ENCODE measurements at places on chromosomes 7 and 10.

DNA sequence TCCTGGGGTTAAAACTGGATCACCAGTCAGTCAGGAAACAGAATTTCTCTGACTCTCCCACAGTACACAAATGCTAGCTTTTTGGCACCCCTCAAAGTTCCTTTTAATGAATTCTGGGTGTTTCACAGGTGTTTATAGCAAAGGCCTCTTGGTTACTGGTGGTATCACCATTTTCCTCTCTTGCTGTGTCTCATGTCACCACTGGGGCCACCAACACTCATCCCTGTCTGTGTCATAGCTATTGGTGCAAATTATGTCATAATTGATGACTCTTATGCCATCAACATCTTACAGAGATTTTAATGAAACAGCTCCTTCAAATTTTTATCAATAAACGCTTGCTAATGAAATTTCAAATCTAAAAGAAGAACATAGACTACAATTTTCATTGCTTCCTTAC, 27.7 kb upstream of the OSBPL3 start:
- H3K4me1 ChIP-seq = no peaks in the 10 kb centered on the region
- H3K27ac ChIP-seq = no peak overlapping the region
- H3K27me3 ChIP-seq = no peaks in the 10 kb centered on the region
- no peak for DNase-seq
- H3K4me3 ChIP-seq = no peak overlapping the region

GRCh38 chr7:116777651-116778281, 84.6 kb upstream of the CAPZA2 start:
- no peaks in the 10 kb centered on the region for H3K36me3 ChIP-seq
- H3K27ac ChIP-seq = peak overlapping the region; percentile 31
- peaks cover 43% of the 10 kb centered on the region for H3K4me1 ChIP-seq
- no peak for DNase-seq
- H3K4me3 ChIP-seq = no peak overlapping the region
- H3K27me3 ChIP-seq = no peaks in the 10 kb centered on the region

- H3K27me3 ChIP-seq = no peaks in the 10 kb centered on the region
- no peak overlapping the region for H3K4me3 ChIP-seq
- no peaks in the 10 kb centered on the region for H3K36me3 ChIP-seq
- H3K27ac ChIP-seq = no peak overlapping the region
- DNase-seq = no peak
- no peaks in the 10 kb centered on the region for H3K4me1 ChIP-seq
Observed at GRCh38 chr10:102845352-102845902, 8.2 kb upstream of the CYP17A1 start.

- H3K4me3 ChIP-seq = no peak overlapping the region
- no peak overlapping the region for H3K27ac ChIP-seq
Observed at GRCh38 chr7:144445590-144445989, 42.1 kb upstream of the NOBOX start.

- H3K27me3 ChIP-seq = peaks cover 11% of the 10 kb centered on the region
- H3K4me1 ChIP-seq = no peaks in the 10 kb centered on the region
- H3K4me3 ChIP-seq = no peak overlapping the region
- no peak for DNase-seq
Observed at GRCh38 chr10:69577268-69578232, 4.3 kb upstream of the NEUROG3 start.

GRCh38 chr7:2108071-2108455, 124.7 kb downstream of the MAD1L1 start:
- DNase-seq = no peak
- no peaks in the 10 kb centered on the region for H3K4me1 ChIP-seq
- H3K4me3 ChIP-seq = no peak overlapping the region
- H3K27ac ChIP-seq = no peak overlapping the region
- no peaks in the 10 kb centered on the region for H3K36me3 ChIP-seq

- H3K4me3 ChIP-seq = no peak overlapping the region
- no peaks in the 10 kb centered on the region for H3K27me3 ChIP-seq
- H3K27ac ChIP-seq = no peak overlapping the region
- peaks cover 7% of the 10 kb centered on the region for H3K4me1 ChIP-seq
Observed at GRCh38 chr10:97867220-97867800, 17.7 kb downstream of the GOLGA7B start.

GRCh38 chr10:86668297-86669165, at the start of gene LDB3:
Gene LDB3, plus strand, starts transcription at chr10:86668511. Its CDS starts 181 bp downstream, at chr10:86668692.
- peak; percentile 93 for DNase-seq
- H3K4me1 ChIP-seq = peaks cover 14% of the 10 kb centered on the region
- peak within 1 kb of the TSS; percentile 74 for H3K4me3 ChIP-seq
- H3K27me3 ChIP-seq = no peaks in the 10 kb centered on the region
- H3K27ac ChIP-seq = peak within 1 kb of the TSS; percentile 92

DNA sequence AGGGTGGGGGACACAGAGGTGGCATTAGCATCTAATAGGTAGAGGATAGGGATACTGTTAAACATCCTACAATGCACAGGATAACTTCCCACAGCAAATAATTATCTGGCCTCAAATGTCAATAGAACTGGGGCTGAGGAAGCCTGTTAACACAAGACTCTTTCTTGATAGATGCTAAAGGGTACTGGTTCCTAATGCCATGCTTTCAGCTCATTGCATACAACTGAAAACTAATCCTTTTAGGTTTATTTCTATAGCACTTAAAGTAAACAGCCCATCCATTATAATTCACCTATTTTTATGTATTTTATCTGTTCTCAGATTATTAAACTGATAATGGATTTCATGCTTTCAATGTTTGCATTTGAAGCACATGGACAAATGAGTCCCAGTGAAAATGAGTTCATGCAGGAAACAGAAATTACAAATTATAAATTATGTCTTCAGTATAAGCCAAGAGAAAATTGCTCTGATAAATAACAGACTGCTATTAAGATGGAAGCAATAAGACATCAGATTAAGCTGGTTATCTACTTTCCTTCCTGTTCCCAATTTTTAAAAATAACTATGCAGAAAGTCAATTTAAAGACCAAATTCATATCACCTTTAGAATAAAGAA, 66.4 kb downstream of the AKR1D1 start:
- no peaks in the 10 kb centered on the region for H3K27me3 ChIP-seq
- no peak for DNase-seq
- H3K36me3 ChIP-seq = no peaks in the 10 kb centered on the region
- H3K4me3 ChIP-seq = no peak overlapping the region
- H3K4me1 ChIP-seq = no peaks in the 10 kb centered on the region

- H3K27ac ChIP-seq = no peak overlapping the region
- no peaks in the 10 kb centered on the region for H3K27me3 ChIP-seq
- no peaks in the 10 kb centered on the region for H3K4me1 ChIP-seq
- H3K4me3 ChIP-seq = no peak overlapping the region
Observed at GRCh38 chr10:84429926-84430520, 101.6 kb downstream of the CCSER2 start.

DNA sequence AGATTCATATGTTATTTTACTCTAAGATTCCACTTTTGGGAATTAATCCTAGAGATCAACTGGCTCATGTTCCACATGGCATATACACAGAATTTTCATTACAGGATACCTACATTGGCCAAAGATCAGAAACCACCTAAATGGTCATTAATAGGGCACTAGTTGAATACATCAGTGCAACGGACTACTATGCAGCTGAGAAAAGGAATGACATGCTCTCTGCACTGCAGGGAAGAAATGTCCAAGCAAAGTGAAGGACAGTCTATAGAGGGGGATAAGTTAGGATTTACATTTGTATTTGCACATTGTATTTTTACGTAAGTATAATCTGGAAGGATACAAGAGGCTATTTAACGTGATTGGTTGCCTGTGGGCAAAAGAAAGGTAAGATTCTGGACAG, 67.7 kb upstream of the PRLHR start:
- H3K4me1 ChIP-seq = no peaks in the 10 kb centered on the region
- no peak for DNase-seq
- H3K27ac ChIP-seq = no peak overlapping the region
- H3K4me3 ChIP-seq = no peak overlapping the region
- no peaks in the 10 kb centered on the region for H3K36me3 ChIP-seq

GRCh38 chr10:4068629-4069028, 283.6 kb upstream of the KLF6 start:
- peak overlapping the region; percentile 68 for H3K27ac ChIP-seq
- no peak overlapping the region for H3K4me3 ChIP-seq
- DNase-seq = no peak
- no peaks in the 10 kb centered on the region for H3K27me3 ChIP-seq
- peaks cover 29% of the 10 kb centered on the region for H3K4me1 ChIP-seq
- no peaks in the 10 kb centered on the region for H3K36me3 ChIP-seq

DNA sequence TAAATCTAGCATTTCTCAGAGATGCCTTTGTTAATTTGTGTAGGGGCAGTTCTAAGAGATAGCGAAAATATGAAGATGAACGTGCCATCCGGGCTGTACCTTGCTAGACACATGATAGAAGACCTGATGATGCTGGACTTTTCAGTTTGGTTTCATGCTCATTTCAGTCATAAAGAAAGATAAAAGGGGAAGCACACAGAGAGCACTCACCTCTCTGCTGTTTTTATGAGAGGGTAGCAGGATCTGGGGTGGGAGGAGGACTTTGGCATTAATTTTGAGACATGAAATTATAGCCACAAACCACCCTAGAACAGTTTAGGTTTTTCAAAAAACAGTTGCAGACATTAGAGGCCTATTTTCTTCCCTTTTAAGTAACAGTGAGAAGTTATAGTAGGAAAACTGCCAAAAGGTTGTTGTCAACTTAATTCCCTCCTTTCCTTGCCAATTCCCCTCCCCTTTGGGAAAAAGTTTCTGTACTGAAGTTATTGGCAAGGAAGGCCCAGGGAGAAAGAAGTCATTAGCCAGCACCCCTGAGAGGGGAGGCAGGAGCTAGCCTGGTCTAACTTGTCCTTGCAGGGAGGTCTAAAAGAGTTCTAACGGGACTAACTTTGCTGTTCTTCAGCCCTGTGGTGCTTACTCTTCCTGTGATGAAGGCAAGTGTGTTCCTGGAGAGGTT, 2.6 kb downstream of the ST7 start:
- peak overlapping the region; percentile 100 for H3K27ac ChIP-seq
- no peak for DNase-seq
- H3K4me1 ChIP-seq = peaks cover 4% of the 10 kb centered on the region
- no peaks in the 10 kb centered on the region for H3K27me3 ChIP-seq
- H3K36me3 ChIP-seq = no peaks in the 10 kb centered on the region

DNA sequence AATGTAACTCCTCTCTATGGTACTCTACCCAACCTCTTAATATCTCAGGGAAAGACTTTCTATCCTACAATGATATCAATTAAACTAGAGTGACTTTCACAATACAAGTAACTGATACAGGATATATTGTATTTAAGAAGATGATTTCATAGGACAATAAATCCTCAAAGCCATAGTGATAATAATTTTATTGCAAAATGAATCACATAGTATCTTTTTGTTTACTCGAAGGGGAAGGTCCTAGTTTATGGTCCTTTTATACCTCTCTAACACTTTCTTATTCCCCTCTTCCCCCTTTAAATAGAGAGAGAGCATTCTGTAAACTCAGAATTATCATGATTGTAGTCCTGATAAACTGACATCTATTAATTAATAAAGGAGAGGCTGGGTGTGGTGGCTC, 56.4 kb downstream of the TMEM106B start:
- H3K27me3 ChIP-seq = no peaks in the 10 kb centered on the region
- H3K27ac ChIP-seq = no peak overlapping the region
- no peaks in the 10 kb centered on the region for H3K4me1 ChIP-seq

DNA sequence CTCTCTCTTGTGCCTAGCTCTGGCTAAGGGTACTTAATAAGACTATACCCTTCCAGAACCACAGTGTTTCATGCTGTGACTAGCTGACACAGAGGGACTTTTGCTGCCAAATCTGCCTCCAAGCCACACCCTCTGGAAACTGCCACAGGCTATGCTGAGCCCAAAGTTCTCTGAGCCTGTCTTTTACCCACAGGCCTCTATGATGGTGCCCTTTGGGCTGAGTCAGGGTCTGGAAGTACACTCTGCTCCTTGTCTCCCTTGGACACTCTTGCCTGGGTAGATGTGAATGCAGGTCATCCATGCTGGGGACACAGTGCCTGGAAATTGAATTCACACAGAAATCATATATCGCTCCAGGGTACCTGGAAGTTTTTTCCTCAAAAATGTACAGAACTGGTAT, 22.6 kb downstream of the DYDC1 start:
- no peak for DNase-seq
- no peaks in the 10 kb centered on the region for H3K4me1 ChIP-seq
- H3K27ac ChIP-seq = no peak overlapping the region
- no peaks in the 10 kb centered on the region for H3K36me3 ChIP-seq

DNA sequence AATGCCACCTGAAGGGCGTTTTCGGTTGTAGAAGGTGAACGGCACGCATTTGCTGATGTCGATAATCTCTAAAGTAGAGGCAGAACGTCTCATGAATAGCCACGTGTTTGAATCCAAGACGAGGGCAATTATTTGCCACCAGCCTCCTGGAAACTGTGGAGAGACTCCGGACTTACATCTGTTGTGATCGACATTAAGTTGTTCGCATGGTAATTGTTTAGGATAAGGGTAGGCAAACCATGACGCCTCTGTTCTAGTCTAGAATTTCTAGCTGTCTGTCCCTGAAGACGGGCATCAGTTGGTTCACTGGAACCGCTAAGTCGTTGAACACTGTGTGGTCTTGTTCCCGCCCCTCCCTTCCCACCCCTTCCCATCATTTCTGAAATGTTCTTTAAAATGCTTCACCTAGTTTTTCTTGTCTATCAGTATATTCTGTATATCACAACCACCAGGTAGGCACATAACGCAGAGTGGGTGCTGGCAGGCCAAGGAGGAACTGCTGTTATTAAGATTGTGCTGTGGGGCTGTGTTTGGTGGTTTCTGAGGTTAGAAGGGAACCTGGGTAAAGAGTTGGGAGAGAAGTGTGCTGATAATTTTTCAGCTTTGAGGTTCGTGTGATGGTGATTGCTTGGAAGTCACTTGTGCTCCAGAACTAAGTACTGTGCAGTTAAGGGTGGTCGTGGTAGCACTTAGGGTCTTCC, 1.2 kb downstream of the UBE3C start:
- H3K4me1 ChIP-seq = peaks cover 9% of the 10 kb centered on the region
- DNase-seq = no peak
- peak overlapping the region; percentile 94 for H3K4me3 ChIP-seq

GRCh38 chr7:17516771-17517170, 218.3 kb downstream of the AHR start:
- no peak for DNase-seq
- no peaks in the 10 kb centered on the region for H3K27me3 ChIP-seq
- H3K4me3 ChIP-seq = no peak overlapping the region
- no peak overlapping the region for H3K27ac ChIP-seq

DNA sequence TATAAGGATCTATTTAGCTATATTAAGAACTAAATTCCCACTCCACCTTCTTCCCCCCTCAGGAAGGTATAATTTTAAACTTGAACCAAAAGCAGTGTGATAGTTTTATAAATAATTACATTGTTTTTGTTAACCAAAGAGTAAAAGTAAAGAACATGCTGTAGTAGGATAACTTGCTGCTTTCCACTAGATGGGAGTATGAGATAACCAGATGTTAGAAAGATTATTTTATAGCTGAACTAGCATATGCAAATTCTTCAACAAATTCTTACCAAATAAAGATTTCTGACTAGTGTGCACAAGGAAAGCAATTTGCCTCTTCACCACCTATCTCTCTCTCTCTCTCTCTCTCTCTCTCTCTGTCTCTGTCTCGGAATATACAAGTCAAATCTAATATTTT, 31.8 kb downstream of the TES start:
- H3K27me3 ChIP-seq = no peaks in the 10 kb centered on the region
- no peak for DNase-seq
- no peak overlapping the region for H3K27ac ChIP-seq
- H3K36me3 ChIP-seq = peaks cover 29% of the 10 kb centered on the region
- peaks cover 2% of the 10 kb centered on the region for H3K4me1 ChIP-seq

Data from ascending aorta (tissue), 2 donors.